Glomerular endothelial cell (primary cell): ENCODE measurements at places on chromosomes 5 and 9. TPM values are rescaled to one million over a fixed set of nuclear protein-coding genes. Genes with fewer than 3 reads are reported as not detected.
A peak's percentile ranks its signal among the peaks of the same experiment; 100 is the strongest.

SLC24A2 gene
- total RNA-seq = 0.05 and 0.06 TPM in 2 replicates

LRRC19 gene
- total RNA-seq = not detected in 2 replicates

C1QTNF3 gene
- total RNA-seq = 3.5 and 10.5 TPM in 2 replicates

TRAF1 gene
- total RNA-seq = 4.2 and 4.3 TPM in 2 replicates

MPDZ gene
- 40.9 and 50.1 TPM in 2 replicates for total RNA-seq

CCNO gene
- total RNA-seq = 0.10 and 0.70 TPM in 2 replicates

C5 gene
- 0.29 and 1.7 TPM in 2 replicates for total RNA-seq

FBXW11 gene
- total RNA-seq = 40.1 and 53.7 TPM in 2 replicates

GRCh38 chr9:135711391-135711790, 9.4 kb downstream of the KCNT1 start:
- DNase-seq = no peak

DNA sequence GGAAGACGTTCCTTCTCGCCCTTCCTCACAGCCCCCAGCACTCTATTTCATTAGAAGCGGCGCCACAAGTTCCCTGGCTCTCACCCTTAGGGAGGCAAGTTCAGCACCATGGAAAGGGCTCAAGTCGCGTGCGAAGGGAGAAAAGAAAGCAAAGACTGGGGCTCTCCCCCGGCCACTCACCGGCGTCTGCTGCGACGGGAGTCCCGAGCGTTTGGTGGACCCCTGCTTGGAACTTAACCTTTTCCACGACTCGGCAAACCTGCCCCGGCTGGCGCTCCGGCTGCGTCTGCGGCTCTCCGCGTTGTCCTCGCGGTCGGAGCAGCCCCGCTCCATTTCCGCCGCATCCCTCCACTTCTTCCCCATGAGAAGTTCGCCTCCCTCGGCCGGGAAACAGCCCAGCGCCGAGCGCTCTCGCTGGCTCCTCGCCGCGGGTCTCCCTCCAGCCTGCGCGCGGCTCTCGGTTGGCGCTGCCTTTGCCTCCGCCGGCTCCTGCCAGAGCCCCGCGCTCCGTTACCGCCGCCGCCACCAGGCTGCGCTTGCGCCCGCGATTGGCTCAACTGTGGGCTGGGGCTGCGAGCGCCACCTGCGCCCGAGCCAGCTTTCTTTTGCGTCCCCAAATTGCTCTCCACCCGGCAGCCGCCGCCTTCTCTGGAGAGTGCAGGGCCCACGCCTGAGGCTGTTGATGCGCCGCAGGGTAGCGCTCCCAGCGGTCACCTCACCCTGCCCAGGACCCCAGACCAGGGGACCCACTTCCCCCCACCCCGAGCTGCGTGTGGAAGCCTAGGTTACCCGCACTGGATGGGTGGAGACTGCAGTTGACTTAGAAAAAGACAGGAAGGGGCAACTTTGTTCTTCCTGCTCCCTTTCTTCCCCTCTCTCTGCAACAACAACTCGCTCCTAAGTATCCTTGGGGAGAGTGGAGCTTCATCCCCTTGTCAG, 321.6 kb downstream of the CEMIP2 start:
- DNase-seq = peak; percentile 10

GRCh38 chr5:16916262-16916878, 19.7 kb downstream of the MYO10 start:
- no peak for DNase-seq

- DNase-seq = no peak
Measured at GRCh38 chr5:78633700-78634099, 14.9 kb downstream of the LHFPL2 start.

DNA sequence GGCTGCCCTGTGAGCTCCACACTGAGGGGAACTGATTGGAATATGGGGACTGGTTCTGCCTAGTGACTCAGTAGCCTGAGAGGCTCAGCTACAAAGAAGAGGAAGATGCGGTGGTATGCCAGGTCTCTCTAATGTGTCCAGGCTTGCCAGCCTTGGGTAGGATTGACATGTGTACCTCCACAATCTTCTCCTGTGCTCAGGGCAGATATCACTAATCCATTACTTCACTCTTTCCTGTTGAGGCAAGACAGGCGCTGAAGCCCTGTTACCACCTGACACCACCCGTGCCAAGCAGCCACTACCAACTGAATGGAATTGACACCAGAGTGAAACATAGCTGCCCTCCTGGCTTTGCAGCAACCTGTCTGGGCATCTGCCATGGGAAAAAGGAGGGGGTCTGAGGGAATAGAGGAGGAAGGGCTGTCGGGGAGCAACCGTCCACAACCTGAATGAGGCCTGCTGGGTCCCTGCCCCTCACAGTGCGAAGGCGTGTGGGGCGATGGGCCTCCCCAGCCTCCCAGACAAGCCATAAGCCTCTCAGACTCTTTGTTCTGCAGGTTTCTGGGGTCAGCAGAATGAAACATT, 114.7 kb upstream of the CXCL14 start:
- DNase-seq = no peak

DNA sequence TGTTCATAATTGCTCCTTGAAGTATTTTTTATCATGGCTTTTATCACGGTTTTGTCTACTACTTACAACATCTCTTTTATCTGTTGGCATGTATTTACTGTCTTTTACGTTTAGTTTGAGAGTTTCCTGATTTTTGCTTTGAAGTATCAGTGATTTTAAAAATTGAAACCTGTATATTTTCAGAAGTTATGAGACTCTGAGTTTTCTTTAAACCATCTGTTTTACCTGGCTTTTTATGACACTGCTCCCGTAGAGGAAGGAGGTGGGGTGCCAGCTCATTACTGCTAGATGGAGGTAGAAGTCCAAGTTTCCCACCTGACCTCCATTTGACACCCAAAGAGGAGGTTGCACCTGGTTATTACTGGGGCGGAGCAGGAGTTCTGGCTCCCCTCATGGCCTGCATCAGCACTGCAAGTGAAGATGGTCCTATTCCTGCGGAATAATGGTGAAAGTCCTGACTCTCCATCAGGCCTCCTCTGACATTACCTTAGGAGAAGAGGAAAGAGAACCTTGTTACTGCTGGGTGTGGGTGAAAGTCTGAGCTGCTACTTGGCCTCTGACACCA, 10.0 kb upstream of the ZNF131 start:
- no peak for DNase-seq

GRCh38 chr5:107085572-107085971, 585.2 kb downstream of the EFNA5 start:
- no peak for DNase-seq

- no peak for DNase-seq
Measured at GRCh38 chr9:134393582-134394280, 67.5 kb downstream of the RXRA start.

- DNase-seq = no peak
Measured at GRCh38 chr5:157665467-157666070, 5.8 kb upstream of the C5orf52 start.

DNA sequence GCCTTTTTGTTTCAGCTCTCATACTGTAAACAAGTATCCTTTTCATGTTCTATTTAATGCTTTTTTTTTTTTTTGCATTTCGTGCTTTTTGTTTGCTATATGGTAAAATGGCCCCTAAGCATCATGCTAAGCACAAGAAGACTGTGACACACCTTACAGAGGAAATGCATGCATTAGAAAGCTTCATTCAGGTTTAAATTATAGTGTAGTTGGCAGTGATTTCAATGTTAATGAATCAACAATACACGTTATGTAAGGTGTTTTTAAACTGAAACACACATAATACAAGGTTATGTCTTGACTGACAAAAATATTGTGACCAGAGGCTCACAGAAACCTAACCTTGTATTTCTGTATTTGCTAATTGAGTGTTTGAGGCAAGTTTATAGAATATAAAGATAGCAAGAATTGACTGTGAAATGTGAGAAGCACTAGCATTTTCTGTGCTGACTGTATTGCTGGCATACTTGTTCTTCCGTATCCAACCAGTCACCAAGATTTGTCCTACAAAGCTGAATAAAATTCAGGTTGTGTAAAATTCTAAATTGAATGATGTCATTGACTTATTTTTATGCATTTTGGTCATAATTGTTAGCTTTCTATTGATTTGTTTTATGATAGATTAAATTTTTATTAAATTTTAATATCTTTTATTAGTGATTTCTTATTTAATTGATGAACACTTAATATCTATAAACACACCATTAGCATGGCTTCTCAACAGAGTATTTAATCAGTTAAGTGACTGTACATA, 4.1 kb downstream of the CFAP95 start:
- DNase-seq = no peak

DNA sequence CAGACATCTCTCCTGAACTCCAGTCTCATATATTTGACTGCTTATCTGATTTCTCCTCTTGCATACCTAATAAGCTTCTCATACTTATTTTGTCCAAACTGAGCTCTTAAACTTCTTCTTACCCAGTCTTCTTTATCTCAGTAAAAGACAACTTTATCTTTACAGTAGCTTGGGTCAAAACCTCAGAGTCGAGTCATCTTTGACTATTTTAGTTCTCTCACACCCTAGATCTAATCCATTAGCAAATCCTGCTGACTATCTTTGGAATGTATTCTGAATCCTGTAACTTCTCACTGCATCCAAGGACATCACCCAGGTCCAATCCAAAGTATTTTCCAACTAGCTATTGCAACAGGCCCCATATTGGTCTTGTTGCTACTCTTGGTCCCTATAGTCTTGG, 11.8 kb upstream of the JAK2 start:
- no peak for DNase-seq

DNA sequence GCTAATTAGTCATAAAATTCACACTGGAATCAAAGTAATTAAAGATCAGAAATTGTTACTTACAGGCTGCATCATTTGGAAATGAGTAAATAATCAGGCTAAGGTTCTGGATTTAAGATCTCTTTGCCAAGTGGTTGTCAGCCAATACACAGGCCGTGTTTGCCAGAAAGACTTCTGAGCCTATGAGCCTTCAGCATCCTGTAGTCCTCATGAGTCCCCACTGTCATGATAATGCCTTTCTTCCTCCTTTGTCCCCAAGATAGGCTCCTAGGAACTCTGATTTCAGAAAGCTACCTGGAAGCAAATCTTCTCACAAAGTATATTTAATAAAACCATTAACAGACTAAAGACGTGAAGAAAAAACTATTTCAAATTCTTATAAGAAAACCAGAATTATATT, 810.5 kb downstream of the DNAH5 start:
- DNase-seq = no peak
